Small intestine (tissue), 16 donors: ENCODE measurements at places on chromosomes 12 and 14. TPM values are rescaled to one million over a fixed set of nuclear protein-coding genes. Genes with fewer than 3 reads are reported as not detected.

DNA sequence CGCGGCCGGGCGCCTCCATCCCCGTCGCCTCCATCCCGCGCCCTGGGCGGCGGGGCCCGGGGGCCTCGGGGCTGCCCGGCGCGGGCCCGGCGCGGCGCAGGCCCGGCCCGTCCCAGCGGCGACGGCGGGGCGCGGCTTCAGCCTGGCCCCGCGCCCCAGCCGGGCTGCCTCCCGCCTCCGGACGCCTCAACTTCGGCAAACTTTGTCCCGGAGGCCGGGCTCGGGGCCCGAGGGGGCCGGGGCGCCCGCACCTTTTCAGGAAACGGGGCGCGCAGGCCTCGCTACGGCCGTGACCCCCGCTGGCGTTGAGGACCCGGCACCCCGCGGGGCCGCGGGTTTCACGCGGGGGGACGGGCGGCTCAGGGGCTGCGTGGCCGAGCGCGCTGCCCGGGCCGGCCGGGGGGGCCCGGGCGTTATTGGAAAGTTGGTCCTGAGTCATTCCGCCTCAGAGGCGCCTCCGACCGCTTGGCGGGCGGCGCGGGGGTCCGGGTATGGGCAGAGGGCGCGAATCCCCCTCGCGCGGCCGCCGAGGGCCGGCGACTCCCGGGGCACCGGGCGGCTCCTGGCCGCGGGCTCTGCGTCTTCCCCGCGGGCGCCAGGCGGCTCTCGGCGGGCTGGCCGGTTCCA, 575 bp downstream of the TRAF3 start:
- peak overlapping the region; percentile 97 for H3K4me3 ChIP-seq
- peaks cover 11% of the 10 kb centered on the region for H3K36me3 ChIP-seq
- H3K4me1 ChIP-seq, result peaks cover 5% of the 10 kb centered on the region

DNA sequence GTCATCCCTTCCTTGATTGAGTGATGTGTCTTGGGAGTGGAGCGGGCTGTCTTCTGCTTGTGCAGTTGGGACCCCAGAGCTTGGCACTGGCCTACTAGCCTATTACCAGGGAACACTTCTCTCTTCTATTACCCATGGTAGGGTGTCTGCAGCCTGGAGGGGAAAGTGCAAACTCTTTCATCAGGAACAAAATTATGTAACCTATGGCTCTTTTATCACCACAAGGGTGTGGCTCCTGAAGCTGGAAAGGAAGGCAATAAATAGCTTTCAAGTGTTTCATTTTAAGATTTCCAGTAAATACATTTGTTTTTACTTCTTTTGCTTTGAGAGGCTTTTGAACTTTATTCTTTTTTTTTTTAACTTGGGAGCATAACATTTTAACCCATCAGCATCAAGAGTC, 349.7 kb upstream of the FAR2 start:
- no peaks in the 10 kb centered on the region for H3K36me3 ChIP-seq
- H3K4me1 ChIP-seq, result peaks cover 3% of the 10 kb centered on the region
- no peaks in the 10 kb centered on the region for H3K27me3 ChIP-seq
- no peak overlapping the region for H3K4me3 ChIP-seq

GRCh38 chr14:70254476-70254961, 65.8 kb upstream of the SLC8A3 start:
- peaks cover 7% of the 10 kb centered on the region for H3K27me3 ChIP-seq
- H3K27ac ChIP-seq, result peak overlapping the region; percentile 51
- no peaks in the 10 kb centered on the region for H3K4me1 ChIP-seq
- H3K36me3 ChIP-seq, result no peaks in the 10 kb centered on the region

INHBE gene
- not detected for polyA plus RNA-seq

- DNase-seq, result no peak
- no peaks in the 10 kb centered on the region for H3K27me3 ChIP-seq
- no peak overlapping the region for H3K27ac ChIP-seq
- no peaks in the 10 kb centered on the region for H3K36me3 ChIP-seq
- H3K4me3 ChIP-seq, result no peak overlapping the region
Observed at GRCh38 chr14:68147303-68147702, 327.7 kb downstream of the RAD51B start.

OR6C2 gene
- not detected for polyA plus RNA-seq

DNA sequence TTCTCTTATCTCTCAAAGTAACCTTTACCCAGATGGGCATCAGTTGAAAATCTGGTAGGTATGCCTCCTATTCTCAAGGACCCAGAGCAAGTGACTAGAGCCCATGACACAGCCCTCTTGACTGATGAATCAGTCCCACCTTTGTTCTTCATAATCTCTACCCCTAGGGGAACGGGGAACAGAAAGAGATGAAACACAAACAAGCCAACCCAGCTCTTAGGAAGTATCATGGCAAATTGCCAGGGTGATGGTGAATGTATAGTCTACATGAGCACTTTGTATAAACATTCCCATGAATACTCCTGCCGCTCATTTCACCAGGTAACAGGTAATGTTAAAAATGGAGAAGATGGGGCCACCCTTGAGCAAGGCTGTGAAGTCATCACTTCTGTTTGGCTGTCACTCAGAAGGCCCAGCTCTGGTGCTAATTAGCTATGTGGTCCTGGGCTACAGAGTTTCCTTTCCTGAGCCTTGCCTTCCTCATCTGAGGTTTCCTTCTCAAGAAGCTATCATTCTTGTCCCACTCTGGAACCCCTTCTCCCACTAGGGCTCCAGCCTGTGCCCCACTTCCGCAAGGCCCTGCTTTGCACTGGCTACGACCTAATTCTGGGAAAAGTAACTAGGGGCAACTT, 161.7 kb downstream of the ANO2 start:
- no peak overlapping the region for H3K4me3 ChIP-seq
- no peaks in the 10 kb centered on the region for H3K36me3 ChIP-seq
- DNase-seq, result no peak
- no peaks in the 10 kb centered on the region for H3K4me1 ChIP-seq
- H3K27ac ChIP-seq, result no peak overlapping the region

TSHR gene
- not detected for polyA plus RNA-seq

AQP5 gene
- polyA plus RNA-seq, result not detected

KIF26A gene
- 0.27 TPM for polyA plus RNA-seq

DNA sequence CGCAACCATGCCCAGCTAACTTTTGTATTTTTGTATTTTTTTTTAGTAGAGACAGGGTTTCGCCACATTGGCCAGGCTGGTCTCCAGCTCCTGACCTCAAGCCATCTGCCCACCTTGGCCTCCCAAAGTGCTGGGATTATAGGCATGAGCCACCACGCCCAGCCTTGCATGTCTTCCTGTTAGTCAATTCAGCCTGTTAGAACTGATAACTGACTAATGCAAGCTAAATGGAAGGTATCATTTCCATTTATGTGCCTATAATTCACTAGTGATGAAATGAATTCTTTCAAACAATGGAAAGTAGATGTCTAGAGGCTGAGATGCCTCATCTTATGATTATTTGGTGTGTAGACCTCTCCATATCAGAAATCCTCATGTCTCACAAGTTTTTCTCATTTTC, 37.3 kb upstream of the DIP2B start:
- H3K27ac ChIP-seq, result no peak overlapping the region
- peaks cover 50% of the 10 kb centered on the region for H3K36me3 ChIP-seq
- no peaks in the 10 kb centered on the region for H3K4me1 ChIP-seq
- H3K27me3 ChIP-seq, result no peaks in the 10 kb centered on the region

DNA sequence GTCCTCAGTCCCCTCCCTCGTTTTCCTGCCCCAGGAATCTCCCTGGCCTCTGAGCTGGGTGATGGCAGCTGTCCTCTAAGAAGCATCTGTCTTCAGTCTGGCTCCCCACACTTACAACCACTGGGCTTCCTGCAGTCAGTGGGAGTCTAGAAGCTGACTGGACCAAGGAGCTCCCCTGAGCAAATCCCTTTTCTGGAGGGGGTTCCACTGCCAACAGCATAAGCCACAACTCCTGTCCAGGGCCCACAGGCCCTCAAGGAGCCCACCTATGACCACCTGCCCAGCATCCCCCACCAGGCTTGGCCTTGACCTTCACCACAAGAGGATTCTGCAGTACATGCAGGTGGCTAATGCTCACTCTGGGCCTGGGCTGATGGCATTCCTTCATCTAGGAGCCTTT, 4.1 kb downstream of the RDH16 start:
- no peak overlapping the region for H3K27ac ChIP-seq
- peaks cover 6% of the 10 kb centered on the region for H3K4me1 ChIP-seq
- no peaks in the 10 kb centered on the region for H3K27me3 ChIP-seq
- no peak overlapping the region for H3K4me3 ChIP-seq
- no peaks in the 10 kb centered on the region for H3K36me3 ChIP-seq
- no peak for DNase-seq

C12orf60 gene
- polyA plus RNA-seq, result not detected

NFE2 gene
- polyA plus RNA-seq, result not detected

GRCh38 chr12:116675339-116676107, 62.3 kb downstream of the SPRING1 start:
- H3K4me1 ChIP-seq, result no peaks in the 10 kb centered on the region
- no peaks in the 10 kb centered on the region for H3K36me3 ChIP-seq
- no peak overlapping the region for H3K27ac ChIP-seq
- no peak for DNase-seq

- H3K27me3 ChIP-seq, result no peaks in the 10 kb centered on the region
- H3K36me3 ChIP-seq, result no peaks in the 10 kb centered on the region
- H3K27ac ChIP-seq, result no peak overlapping the region
- H3K4me1 ChIP-seq, result no peaks in the 10 kb centered on the region
Observed at GRCh38 chr12:85244561-85244960, 35.5 kb upstream of the ALX1 start.

POTEG gene
- not detected for polyA plus RNA-seq

- no peaks in the 10 kb centered on the region for H3K36me3 ChIP-seq
- peak overlapping the region; percentile 82 for H3K27ac ChIP-seq
- H3K4me1 ChIP-seq, result no peaks in the 10 kb centered on the region
- peak overlapping the region; percentile 63 for H3K4me3 ChIP-seq
Observed at GRCh38 chr12:120979862-120980696, 1.7 kb downstream of the HNF1A start.

DNA sequence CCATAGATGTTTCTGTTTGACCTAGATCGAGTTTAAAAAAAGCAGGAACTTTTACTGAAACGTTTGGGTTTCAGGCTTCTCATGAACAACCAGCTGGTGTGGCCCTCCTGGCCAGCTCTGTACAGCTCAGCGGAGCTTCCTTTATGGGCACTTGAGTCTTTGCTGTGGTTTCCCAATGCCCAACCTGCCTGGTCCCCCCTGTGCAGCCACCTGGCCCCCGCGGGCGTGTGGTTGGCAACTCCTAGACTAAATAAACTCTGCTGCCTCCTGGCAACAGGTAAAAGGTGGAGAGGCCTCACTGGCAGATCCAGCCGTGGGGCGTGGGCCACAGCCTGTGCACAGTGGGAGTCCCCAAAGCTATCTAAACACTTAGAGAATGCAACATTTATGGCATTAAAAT, 38.7 kb downstream of the ADGRD1 start:
- peak; percentile 30 for DNase-seq
- no peaks in the 10 kb centered on the region for H3K27me3 ChIP-seq
- H3K4me3 ChIP-seq, result no peak overlapping the region
- H3K36me3 ChIP-seq, result peaks cover 48% of the 10 kb centered on the region
- H3K4me1 ChIP-seq, result no peaks in the 10 kb centered on the region

STXBP6 gene
- 12.7 TPM for polyA plus RNA-seq

DNA sequence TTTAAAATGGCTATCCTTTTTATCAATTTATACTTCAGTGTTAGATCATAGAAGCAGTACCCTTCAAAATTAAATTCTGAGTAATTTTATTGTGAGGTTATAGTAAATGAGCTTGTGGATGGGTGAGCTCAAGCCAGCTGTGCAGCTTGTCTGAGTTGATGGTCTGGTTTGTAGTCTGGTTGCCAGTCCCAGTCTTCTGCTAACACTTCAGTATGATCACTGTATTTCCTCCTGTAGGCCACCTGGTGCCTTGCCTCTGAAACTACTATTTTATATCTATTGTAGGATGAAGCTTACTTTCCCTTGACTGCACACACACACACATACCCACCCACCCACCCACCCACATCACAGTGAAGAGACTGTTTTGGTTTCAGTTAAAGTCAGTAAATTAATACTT, 496.4 kb downstream of the PCNX1 start:
- H3K36me3 ChIP-seq, result no peaks in the 10 kb centered on the region
- no peaks in the 10 kb centered on the region for H3K4me1 ChIP-seq
- no peaks in the 10 kb centered on the region for H3K27me3 ChIP-seq

CTSG gene
- 0.24 TPM for polyA plus RNA-seq

IL22 gene
- polyA plus RNA-seq, result not detected

DNA sequence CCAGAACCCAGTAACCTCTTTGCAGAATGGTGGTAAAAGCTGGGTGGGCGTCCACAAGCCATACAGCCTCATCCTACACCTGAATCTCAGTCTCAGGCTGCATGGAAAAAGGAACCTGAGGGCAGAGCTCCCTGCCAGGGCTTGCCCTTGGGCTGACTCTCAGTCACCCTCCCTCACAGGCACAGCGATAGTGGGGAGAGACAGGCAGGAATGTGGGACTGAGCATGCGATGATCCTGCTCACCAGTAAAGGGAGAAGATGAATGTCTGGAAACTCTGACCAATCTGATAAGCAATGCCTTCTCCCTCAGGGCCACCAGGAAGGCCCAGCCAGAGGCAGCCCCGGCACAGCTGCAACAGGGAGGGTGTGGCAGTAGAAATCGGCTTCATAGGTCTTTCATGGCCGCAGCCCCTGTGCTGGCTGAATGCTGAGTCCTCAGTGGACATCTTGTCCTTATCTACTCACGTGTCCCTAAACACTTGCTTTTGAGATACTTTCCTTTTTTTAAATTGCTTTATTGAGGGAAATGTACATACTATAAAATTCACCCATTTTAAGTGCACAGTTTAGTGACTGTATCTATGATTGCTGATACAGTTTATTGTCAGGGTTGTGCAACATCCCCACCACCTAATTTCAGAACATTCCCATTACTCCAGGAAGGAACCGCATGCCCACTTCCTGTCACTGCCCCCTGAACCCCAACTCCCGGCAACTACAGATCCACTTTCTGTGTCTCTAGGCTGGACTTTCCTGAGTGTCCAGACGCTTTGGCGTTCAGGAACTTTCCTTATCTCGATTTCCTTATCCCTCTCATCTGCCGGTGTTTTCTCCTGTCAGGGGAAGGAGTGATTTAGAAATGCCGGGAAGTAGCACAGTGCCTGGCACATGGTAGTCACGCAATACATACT, 258.1 kb downstream of the PCNX1 start:
- H3K36me3 ChIP-seq, result no peaks in the 10 kb centered on the region
- no peak overlapping the region for H3K27ac ChIP-seq
- DNase-seq, result peak; percentile 81
- no peak overlapping the region for H3K4me3 ChIP-seq
- no peaks in the 10 kb centered on the region for H3K27me3 ChIP-seq
- H3K4me1 ChIP-seq, result no peaks in the 10 kb centered on the region

DNA sequence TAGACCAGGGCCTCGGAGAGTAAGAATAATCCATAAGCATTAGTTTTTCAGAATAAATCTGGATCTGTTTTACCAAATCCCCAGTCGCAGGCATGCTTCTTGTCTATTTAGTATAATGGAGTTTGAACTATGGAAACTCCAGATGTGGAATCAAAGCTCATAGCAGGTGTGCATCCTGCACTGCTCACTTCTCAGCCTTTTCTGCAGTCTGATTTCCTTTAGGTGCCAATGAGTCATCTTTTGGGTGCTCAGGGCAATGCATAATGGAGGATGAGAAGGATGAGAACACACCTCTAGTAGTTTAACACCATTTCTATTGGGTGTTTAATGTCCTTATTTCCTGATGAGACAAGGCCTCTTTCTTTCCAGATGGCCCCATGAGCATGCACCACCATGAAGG, 961.2 kb downstream of the TMEM121 start:
- DNase-seq, result no peak
- H3K4me3 ChIP-seq, result no peak overlapping the region
- no peaks in the 10 kb centered on the region for H3K36me3 ChIP-seq
- no peaks in the 10 kb centered on the region for H3K27me3 ChIP-seq
- no peak overlapping the region for H3K27ac ChIP-seq
- H3K4me1 ChIP-seq, result no peaks in the 10 kb centered on the region
